ENCODE measurements at places on chromosomes 5 and 9.

GRCh38 chr5:56529666-56530430, 285.5 kb upstream of the MAP3K1 start:
- no peak for DNase-seq

- DNase-seq: no peak
Measured at GRCh38 chr9:29976981-29977380, 2403.7 kb upstream of the C9orf72 start.

GRCh38 chr9:124239249-124240073, 18.3 kb upstream of the NEK6 start:
- no peak for DNase-seq

DNA sequence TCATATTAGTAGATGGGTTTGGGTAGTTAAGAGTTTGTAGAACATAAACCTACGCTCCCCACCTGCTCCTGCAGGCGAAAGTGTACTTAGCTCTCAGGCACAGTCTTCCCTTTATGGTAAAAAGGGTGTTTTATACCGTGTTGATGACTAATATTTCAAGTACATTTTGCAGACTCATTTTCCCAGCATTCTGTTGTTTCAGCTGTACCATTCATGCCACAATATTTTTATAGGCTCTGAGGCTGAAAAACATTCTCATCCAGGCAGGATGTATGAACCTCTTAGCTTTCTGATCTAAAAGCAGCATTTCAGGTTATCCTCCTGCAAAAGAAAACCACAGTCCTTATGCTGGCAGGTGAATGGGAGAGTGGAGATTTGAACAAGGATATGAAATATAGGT, 231.4 kb downstream of the NR2F1-AS1 start:
- DNase-seq: no peak

GRCh38 chr5:89904442-89904841, 505.1 kb downstream of the CETN3 start:
- no peak for DNase-seq

DNA sequence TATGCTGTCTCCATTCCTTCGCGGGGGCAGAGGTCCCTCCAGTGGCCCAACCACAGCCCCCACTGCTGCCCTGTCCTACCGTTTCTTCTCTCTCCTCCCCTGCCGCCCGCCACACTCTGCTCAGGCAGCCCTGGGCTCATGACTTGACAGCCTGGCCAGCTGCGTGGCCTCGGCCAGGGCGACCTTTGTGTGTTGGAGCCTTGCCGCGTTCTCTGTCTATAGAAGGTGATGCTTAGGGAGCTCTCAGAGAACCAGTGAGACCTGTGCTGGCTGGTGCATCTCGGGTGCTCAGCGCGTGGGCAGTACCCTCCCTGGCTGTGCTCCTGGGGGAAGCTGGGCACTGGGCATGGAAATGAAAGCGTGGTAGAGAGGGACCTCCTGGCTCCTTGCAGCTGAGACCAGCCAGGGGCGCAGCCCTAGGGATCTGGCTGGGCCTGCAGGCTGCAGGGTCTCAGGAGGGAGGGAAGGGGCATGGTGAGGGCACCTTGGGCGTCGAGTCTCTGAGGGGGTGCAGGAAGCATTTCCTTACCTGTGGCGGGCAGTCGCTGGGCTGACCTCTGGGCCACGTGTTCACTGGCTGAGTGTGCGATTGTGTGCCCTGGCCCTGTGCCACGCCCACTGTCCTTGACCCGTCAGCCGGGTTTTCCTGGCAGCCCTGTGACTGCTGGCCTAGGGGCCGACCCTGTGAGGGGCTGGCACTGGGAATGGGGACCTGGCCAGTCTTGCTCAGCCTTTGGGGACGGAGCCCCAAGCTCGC, 50.3 kb downstream of the RXRA start:
- no peak for DNase-seq

DNA sequence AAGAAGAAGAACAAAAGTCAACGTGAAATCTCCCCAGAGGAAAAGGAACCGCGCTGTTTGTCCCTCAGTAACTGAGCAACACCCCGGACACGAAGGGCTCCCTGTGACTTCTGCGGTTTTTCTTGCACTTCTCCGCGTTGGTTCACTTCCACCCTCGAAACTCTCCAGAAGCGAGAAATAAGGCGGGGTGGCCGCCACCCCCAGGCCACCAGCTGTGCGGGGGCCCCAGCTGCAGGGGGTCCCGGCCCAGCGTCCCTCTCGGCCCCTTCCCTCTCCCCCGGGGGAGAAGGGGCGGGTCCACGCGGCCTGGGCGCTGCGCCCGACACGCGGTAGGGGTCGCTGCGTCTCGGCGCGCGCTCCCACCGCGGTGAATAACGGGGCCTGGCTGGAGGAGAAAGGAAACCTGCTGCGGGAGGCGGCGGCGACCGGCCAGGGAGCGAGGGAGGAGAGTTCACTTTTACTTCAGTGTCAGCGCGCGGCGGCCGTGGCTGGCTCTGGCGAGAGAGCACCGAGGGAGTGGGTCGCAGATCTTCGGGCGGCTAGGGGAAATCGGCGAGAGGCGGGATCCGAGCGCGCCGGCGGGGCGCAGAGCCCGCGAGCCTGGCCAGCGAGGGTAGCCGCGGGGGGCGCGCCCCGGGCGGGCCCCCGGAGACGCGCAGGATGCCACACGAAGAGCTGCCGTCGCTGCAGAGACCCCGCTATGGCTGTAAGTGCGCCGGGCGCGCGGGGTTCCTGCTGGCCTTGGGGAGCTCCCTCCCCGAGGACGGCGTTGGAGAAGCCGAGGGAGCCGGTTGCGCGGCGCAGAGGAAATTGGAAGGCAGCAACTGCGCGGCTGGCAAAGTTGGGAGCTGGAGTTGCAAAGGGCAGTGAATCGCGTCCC, at the start of gene IQGAP2:
IQGAP2 (plus strand) TSS at position 400 of the 880 bp plus-strand sequence; CDS start at position 661, 261 bp downstream.
- peak; percentile 73 for DNase-seq

GRCh38 chr5:14998491-14998890, 126.9 kb upstream of the ANKH start:
- no peak for DNase-seq

DNA sequence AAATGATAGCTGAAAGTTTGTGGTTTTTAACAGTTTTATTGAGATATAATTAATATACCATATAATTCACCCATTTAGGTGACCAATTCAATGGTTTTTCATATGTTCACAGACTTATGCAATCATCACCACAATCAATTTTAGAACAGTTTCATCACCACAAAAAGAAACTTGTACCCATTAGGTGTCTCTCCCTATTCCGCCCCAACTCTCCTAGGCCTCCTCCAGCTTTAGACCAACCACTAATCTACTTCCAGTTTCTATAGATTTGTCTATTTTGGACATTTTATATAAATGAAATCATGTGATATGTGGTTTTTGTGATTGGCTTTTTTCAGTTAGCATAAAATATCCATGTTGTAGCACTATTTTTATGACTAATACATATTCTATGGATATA, 38.6 kb downstream of the YTHDC2 start:
- no peak for DNase-seq

- DNase-seq: no peak
Measured at GRCh38 chr9:108417312-108417711, 438.5 kb downstream of the ACTL7B start.

- no peak for DNase-seq
Measured at GRCh38 chr5:149030838-149031397, 31.9 kb downstream of the SH3TC2 start.

DNA sequence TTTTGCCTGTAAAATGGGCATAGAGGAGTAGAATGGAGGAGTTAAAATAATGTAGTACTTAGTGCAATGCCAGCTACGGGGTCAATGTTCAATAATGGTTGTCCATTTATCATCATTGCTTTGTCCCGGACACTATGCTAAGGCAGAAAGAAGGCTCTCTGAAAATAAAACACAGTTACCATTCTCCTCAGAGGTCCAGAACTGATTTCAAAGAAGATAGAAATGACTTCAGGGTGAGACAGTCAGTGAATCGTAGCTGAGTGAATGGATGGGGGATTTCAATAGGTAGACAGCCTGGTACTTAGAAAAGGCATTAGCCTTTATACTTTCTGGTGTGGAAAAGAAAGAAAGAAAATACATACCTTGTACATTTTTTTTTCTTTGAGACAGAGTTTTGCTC, 1.2 kb upstream of the AK3 start:
- no peak for DNase-seq

- no peak for DNase-seq
Measured at GRCh38 chr9:114805670-114806525, at the start of gene TNFSF15. Gene TNFSF15, minus strand, starts transcription at chr9:114806039. Its CDS starts 27 bp downstream, at chr9:114806012.

- no peak for DNase-seq
Measured at GRCh38 chr9:2729003-2729402, 11.7 kb downstream of the KCNV2 start.

DNA sequence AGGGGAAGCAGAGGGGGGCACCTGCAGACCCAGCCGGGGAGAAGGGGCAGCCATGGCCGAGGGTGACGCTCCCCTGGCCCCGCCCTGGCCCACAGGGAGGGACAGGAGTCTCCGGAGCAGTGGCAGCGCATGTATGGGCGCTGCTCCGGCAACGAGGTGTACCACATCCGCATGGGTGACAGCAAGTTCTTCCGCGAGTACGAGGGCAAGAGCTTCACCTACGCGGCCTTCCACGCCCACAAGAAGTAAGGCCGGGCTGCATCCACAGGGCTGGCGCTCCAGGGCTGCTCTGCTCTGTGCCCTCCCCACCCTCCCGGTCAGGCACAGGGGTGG, 68.2 kb downstream of the KCNT1 start:
- no peak for DNase-seq

DNA sequence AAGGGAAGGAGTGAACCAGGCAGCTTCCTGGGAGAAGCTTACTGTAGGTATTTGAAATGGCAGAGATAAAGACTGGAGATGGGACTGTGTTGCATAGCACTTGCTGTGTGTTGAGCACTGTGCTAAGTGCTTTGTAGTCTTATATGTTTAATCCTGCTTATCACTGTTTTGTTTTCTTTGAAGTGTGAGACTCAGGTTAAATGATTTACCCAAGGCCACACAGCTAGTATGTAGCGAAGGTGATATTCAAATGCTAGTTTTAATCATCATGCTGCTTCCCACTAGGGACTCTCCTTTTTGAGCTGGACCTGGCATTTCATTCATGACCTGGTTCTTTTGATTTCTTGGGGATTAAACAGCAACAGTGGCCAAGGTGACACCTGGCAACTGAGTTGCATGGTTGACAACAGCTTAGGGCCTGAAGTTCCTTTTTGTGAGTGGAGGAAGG, 35.3 kb upstream of the SPRY4 start:
- no peak for DNase-seq

DNA sequence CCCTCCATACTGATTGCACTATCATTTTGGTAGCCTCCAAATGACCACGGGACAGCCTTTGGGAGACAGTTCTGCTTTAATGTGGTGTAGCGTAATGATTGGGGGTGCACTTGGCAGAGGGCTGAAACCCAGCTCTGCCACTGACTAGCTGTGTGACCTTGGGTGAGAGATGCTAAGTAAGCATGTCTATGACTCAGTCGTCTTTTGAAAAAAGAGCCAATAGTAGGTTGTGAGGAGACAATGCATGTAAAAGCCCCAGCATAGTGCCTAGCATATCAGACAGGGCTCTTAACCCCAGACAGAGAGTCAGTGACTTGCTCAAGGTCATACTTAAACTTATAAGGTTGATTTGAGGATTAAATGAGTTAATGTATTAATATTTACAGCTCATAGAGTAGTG, 18.0 kb upstream of the CXCL14 start:
- no peak for DNase-seq

DNA sequence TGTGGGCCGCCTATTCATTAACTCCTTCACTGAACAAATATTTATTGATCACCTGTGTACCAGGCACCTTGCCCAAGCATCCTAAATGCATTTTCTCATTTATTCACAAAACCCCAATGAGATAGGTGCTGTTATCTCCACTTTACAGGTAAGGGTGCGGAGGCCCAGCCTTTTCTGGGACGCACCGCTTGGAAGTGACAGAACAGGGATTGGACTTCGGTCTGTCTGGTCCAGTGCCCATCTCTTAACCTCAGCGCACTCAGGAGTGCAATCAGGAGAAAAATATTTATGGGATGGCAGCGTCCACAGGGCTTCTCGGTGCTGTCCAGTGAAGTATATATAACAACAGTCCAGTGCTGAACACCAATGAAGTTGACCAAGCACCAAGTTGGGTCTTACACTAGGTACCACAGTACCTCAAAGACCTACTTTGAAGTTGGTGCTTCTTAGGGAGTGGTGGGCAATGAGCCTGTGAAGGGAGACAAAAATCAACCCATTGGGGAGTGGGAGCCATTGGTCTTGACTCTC, 18.9 kb upstream of the GARNL3 start:
- no peak for DNase-seq

DNA sequence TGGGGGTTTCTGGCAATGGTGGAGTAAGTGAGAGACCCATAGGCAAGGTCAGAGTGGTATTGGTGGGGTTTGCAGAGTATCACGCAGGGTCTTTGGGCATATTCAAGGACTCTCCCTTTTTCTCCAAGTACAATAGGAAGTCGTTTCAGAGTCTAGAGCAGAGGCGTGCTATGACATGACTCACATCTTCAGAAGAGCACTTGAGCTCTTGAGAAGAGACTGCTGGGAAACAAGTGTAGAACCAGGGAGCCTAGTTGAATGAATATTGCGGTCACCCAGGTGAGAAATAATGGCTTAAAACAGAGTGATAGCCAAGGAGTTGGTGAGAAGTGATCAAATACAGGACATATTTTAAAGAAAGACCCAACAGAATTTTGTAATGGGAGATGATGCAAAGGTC, 813.4 kb downstream of the TLE1 start:
- DNase-seq: no peak

GRCh38 chr9:95733741-95734666, 141.5 kb upstream of the ERCC6L2 start:
- no peak for DNase-seq

DNA sequence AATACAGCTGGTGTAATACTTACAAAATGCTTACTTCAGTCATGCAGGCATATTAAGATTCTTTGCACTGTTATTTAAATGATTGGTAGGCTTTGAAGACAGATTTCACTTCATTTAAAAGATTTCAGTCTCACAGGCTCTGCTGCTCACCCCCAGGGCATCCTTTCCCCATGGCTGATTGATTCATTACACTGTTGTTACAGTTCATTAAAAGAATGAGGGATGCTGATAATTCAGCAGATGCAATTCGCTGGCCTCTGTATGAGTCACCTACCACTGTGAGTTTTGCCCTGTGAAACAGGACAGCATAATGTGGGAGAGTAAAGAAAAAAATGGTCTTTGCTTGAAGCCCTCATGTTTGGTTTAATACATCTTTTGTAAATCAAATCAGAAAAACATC, 246.9 kb downstream of the CYLC2 start:
- DNase-seq: no peak

DNA sequence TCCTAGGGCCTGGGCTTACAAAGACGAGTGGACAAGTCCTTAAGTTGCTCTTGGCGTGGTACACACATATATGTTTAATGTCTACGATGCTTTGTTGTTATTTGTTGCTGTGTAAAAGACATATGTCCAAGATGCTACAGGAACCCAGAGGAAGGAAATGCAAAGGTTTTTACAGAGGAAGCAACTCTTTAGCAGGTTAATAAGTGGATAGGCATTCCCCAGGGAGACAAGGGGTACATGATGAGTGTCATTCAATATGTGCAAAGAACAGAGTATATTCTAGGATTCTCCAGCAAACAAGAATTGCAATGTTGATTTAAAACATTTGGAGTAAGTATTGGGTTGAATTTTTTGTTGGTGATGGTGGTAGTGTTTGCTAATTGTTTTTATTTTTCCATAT, 92.1 kb downstream of the PIP5K1B start:
- no peak for DNase-seq

Data from T follicular helper cell (primary cell).